Stimulated activated CD4-positive, alpha-beta T cell treated with anti-CD3 and anti-CD28 coated beads, Interleukin-12 subunit alpha, Interleukin-12 subunit beta, amount 100 ng/mL, for 4 hours (primary cell): ENCODE measurements at places on chromosomes 4 and X.

GRCh38 chrX:50075630-50076339, 125.0 kb downstream of the AKAP4 start:
- DNase-seq, result no peak

DNA sequence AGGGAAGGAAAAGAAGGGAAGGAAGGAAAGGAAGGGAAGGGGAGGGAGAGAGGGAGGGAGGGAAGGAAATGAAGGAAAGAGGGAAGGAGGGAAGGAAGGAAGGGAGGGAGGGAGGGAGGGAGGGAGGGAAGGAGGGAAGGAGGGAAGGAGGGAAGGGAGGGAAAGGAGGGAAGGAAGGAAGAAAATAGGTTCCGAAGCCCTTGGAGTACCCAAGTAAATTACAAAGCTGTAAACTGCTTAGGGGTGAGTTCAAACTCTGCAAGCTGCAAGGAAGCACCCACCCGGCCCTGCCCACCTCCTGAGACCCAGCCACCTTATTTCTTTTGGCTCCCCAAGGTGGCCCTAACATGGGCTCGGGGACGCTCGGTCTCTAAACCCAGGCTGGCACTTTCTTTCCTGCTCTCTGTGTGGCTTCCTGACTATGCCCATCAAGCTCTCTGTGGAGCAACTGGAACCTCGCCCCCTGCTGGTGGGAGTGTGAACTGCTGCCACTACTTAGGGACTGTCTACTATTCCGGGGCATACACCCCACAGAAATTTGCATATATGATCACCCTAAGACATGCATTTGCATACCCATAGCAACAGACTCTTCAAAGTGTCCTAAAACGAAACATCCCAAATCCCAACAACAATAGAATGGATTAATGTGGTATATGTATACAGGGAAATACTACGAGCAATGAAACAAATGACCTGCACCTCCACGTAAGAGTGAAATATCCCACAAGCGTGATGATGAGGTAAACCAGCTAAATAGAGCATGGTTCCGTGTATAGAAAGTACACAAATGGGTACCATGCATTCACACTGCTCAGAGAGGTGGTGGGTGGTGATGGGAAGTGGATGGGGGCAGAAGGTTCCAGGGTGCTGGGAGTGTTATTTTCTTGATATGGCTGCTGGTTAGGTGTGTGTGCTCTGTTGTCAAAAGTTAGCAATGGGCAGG, 151.7 kb upstream of the TBL1X start:
- peak; percentile 71 for DNase-seq

DNA sequence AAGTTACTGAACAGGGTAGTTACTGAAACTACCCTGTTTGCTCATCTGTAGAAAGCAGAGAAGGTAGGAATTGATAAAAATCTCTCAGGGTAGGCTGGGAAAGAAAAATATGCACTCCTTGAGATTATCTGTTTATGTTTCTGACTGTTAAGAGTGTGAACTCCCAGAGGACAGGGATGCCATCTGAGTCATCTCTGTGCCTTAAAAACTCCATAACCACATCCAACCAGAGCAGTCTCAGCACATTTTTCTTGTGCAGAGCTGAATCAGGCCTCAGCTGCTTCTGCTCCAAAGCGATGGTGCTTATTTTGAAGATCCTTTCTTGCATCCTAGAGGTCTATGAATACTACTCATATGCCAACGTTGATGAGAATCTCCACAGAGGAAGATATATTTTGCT, 9.9 kb downstream of the CENPVL3 start:
- no peak for DNase-seq

DNA sequence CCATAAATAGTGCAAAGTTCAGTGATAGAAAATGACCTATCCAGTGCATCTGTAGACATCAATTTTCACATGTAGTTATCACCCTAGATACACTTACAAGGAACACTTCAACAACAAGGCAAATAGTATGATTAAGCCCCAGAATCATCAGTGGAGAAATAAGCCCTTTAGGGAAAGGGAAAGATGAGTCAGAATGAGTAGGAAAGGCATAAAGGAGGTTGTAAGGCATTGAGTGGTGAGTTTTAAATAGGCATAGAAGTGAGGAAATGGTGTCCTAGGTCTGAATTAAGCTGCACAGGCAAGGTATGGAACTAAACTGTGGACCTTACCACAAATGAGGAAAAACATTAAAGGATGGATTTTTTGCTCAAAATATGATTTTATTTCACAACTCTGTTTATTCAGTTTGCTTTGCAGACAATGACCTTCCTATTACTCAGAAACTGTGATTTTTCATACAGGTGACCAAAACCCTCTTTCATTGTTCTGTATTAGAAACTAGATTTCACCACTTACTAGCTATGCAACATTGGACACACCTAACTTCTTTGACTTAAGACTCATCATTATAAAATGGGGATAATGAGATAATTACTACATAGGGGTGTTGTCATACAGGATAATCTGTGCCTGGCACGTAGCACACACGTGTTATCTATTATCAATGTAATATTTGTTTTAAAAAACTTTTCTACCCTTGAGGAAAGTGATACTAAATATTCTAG, 57.0 kb upstream of the MAP9 start:
- DNase-seq, result no peak

- DNase-seq, result no peak
Observed at GRCh38 chr4:59818656-59819055, 1381.5 kb upstream of the ADGRL3 start.

DNA sequence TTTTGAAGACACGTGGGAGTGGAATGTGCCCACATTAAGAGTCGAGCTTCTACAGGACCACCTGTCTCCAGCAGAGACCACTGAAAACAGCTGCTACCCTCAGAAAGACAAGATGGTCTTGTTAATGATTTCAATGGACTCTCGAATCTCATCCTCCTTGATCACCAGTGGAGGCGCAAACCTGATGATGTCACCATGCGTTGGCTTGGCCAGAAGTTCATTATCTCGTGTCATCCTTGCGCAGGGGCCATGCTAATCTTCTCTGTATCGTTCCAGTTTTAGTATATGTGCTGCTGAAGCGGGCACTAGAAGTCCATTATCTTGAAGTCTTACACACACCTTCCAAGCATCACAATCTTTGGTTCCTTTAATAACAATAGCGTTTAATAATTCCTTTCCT, 23.3 kb downstream of the SPACA5B start:
- DNase-seq, result no peak

DNA sequence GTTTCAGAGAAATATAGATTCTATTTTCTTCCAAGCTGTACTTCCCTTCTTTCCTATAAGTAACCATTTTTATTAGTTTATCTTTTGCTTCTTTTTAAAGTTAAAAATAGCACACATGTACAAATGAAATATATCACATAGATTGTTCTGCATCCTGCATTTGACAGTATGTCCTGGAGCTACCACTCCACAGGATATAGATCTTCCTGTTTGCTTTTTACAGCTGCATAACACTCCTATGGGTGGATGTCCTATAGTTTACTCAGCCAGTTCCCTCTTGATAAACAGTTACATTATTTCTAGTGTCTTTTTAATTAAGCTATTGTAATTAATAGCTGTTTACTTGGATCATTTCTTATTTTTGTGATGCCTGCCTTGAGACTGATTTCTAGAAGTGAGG, 301.6 kb upstream of the DDX53 start:
- no peak for DNase-seq

GRCh38 chr4:144903953-144904711, 193.9 kb downstream of the ANAPC10 start:
- no peak for DNase-seq

DNA sequence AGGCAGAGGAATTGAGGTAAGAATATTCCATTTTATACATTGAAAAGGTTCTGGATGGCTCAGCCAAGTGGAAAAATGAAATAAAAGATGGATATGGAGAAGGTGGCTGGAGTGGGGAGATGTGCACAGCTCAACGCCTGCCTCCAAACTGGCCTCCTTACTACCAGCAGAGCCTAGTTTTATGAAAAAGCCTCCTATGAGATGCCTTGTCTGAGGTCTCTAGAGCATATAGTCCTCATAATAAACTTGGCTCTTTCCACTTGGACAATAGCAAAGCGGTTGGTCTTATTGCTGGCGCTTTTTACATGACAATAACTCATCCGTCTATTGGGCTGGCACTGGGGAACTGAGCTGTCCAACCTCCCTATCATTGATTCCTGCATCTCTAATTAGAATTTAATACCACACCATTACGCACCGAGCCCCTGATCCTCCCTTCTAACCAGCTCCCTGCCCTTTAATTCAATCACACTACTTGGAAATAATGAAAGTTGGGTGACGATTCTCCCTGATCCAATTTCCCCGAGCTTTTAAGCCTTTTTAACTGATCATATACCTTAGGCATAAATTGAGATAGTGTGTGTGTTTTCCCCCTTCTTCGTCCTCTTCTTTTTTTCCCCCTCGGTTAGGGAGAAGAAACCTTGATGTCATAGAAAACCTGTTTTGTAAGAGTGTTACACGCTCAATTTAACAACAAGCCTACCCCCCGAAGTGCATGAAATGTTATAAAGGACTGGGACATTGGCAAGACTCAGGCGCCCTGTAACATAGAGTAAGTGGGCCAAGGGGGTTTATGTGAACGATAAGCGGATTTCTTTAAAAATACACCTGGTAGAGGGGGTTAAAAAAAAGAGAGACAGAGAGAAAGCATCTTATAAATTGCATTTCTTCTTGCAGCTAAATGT, at the start of gene PHOX2B:
PHOX2B (minus strand) TSS at position 155 of the 905 bp plus-strand sequence; CDS start at position 40, 115 bp downstream.
- no peak for DNase-seq
